ENCODE measurements at places on chromosomes 2 and 18.

- DNase-seq: no peak
Observed at GRCh38 chr18:56307354-56308170, 330.8 kb downstream of the TXNL1 start.

- no peak for DNase-seq
Observed at GRCh38 chr2:60544954-60545560, 8.4 kb downstream of the BCL11A start.

- DNase-seq: no peak
Observed at GRCh38 chr2:18804536-18804935, 215.2 kb upstream of the NT5C1B start.

GRCh38 chr2:42569116-42569711 lies 782 bp downstream of the MTA3 start:
- DNase-seq: peak; percentile 64

GRCh38 chr2:11669454-11670291 lies at the start of gene NTSR2:
Gene NTSR2, minus strand, starts transcription at chr2:11670195. Its CDS starts 66 bp downstream, at chr2:11670129.
- no peak for DNase-seq

DNA sequence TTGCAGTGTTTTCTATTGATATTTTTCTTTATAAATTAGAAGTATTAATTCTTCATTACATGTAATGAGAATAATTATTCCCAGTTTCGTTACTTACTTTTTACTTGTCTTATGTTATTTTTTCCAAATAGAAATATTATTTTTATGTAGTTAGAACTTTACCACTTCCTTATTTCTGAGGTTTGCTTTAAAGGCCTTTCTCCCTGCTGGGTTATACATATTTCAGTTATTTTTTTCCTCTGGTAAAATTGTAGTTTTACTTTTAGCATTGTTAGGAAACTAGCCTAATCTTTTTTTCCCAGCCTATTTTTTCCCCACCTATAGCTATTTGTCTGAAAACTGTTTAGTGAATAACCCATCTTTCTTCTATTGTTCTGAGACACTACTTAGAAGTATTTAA lies 17.1 kb downstream of the RNF144A start:
- no peak for DNase-seq

DNA sequence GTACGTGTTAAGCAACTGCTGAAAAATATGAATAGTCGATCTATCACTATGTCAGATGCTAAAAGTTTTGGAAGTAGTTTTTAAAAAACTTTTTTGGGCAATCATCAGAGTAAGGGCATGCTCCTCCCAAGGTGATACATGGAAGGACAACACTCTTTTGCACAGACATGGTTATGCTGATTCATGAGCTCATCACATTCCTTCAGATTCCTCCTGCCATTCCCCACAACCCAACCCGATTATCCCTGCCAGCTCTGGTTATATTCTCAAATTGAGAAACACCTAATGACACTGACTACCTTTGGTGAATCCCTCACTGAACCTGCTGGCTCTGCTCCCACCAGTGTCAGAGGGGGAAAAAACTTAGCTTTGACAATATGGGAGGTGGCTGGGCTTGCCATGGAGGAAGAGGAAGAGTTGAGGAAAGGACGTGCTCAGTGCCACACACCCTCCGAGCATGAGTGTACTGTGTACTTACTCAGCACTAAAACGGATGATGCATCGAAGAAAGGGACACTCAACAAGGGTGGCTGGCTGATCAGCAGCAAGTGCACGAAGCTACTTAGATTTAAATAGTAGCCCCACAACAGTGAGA lies 83.9 kb upstream of the RNU4ATAC start:
- DNase-seq: no peak

DNA sequence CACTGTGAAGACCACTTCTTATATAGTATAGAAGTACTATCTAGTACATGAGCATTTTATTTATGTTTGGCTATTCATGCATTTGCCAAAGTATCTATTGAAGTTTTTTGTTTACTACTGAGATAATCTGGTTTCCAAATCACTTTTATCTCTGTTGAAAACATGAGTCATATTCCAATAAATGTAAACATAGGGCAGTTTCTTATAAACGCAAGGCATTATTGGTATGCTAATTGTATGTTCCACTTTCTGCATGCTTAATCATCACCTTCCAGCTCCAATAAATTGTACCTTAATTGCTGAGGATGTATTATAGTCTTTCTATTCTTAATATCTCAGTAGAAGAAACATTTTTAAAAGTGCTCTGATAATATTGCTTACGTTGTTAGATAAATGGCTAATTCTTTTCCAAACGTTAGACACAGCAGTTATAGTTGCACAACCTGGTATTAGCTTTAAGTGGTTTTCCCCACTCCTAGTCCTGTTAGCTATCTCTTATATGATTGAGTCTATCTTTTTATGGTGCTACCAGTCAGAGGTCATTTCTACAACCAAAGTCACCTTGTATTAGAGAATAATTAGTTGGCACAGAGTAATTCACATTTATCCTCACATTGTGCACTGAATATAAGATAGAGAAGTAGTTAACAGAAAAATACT lies 17.2 kb downstream of the ITGA4 start:
- no peak for DNase-seq

- DNase-seq: peak; percentile 94
Observed at GRCh38 chr2:144332356-144333142, 187.4 kb downstream of the ZEB2 start.

- DNase-seq: no peak
Observed at GRCh38 chr2:226742347-226742746, 57.3 kb downstream of the IRS1 start.

- DNase-seq: no peak
Observed at GRCh38 chr2:58120626-58121229, 74.1 kb downstream of the VRK2 start.

DNA sequence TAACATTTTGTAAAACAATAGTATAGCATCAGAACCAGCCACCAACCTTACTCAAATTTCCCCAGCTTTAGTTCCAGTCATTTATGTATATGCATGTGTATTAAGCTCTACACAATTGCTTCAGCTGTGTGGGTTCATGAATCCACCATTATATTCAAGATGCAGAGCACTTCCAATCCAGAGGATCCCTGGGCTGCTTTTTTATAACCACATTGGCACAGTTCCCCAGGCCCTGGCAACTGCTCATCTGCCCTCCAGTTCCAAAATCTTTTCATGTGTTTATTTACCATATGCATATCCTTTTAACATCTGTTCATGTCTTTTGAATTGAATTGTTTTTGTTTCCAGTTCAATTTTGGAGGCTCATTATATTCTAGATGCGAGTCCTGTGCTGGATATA lies 482.9 kb upstream of the HS6ST1 start:
- no peak for DNase-seq

- DNase-seq: peak; percentile 68
Observed at GRCh38 chr18:74652392-74652988, 54.8 kb downstream of the ZNF407 start.

GRCh38 chr2:25480561-25480960 lies 138.8 kb upstream of the DNMT3A start:
- no peak for DNase-seq

- no peak for DNase-seq
Observed at GRCh38 chr2:16784652-16785051, 119.0 kb upstream of the CYRIA start.

GRCh38 chr2:172944022-172944793 lies 131.4 kb upstream of the MAP3K20 start:
- peak; percentile 77 for DNase-seq

- no peak for DNase-seq
Observed at GRCh38 chr2:232382331-232383225, 4.0 kb downstream of the ALPP start.

Data from NCI-H82 (cell line).